ENCODE measurements at places on chromosomes 3 and 15.

GRCh38 chr15:44194323-44195150 lies 534 bp downstream of the FRMD5 start:
- DNase-seq = peak; percentile 20

- no peak for DNase-seq
These were observed 92.4 kb upstream of the CGNL1 start for GRCh38 chr15:57283774-57284503.

DNA sequence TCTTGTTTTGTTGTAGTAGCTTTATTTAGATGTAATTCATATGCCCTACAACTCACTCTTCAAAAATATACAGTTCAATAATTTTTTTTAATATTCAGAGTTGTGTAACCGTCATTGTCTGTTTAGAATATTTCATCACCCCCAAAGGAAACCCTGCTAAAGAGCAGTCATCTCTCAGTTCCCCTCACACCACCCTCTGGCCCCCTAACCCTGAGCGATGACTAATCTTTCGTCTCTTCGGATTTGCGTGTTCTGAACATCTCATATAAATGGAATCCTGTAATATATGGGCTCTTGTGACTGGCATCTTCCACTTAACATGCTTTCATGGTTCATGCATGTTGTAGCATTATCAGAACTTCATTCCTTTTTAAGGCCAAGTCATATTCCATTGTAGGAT lies 183.8 kb downstream of the ATG7 start:
- no peak for DNase-seq

- no peak for DNase-seq
These were observed 71.8 kb downstream of the DTWD1 start for GRCh38 chr15:49692514-49693090.

GRCh38 chr15:94047566-94047965 lies 183.8 kb upstream of the MCTP2 start:
- DNase-seq = no peak

DNA sequence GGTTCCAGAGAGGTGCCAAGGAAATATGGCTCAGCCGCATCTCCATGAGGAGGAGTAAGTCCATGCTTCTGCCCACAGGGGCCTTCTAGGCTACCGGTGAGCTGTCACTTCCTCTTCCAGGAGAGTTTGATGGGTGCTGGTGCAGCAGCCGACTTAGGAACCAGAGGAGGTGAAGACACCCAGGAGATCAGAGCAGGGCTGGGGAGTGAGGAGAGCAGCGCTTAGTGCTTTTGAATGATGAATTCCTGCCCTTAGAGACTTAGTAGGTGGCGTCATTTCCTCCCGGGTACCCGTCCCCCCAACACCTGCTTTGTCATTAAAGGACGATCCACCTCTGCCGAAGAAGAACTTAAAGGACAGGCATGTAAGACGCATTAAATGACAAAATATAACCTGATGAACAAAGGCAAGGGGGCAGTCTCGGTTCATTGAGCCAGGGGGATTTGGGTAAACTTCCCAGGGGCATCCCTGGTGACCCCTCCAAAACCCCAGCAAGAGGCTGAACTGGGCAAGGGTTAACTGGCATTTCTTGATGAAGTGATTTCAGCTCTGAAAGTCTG lies 67.6 kb downstream of the HES1 start:
- DNase-seq = no peak

DNA sequence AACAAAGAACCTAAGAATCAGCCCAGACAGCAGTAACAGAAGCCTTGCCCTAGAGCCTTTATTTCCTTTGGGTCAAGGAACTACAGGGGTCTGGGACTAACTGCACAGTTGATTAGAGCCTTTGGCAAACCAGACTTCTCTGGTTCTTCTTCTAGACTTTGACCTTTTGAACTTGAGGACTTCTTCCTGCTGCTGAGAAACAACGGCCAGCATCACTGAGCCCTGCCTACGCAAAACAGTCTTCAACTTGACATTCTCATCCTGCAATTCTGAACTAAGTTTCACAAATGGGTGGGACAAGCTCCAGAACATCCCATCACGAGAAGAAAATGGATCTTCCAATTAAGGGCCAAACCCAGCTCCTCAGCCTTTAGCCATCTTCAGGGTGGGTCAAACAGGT lies 31.4 kb downstream of the CMTM6 start:
- no peak for DNase-seq

DNA sequence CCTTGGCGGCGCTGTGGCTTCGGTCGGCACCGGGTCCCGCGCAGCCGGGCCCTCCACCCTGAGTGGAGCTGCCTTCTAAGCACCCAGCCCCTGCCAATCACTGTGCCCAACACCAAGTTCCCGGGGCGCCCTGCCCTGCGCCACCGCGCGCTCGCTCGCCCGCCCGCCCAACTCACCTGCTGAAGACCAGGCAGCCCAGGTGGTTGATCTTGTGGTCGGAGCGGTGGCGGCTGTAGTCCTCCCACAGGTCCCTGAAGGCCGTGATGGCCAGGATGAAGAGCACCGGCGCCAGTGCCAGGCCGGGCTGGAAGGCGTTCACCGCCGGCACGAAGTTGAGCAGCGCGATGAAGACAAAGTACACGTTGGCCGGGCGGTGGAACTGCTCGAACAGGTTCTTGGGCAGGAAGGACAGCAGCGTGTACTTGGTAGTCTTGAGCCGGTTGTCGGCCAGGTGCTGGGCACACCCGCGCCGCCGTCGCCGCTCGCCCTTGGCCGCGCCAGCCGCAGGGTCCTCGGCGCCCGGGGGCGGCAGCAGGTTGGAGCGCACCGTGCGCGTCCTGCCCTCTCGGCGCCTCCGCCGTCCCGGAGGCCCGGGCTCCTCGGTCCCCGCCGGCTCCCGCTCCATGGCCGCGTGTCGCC lies 536 bp downstream of the ATP10A start:
- no peak for DNase-seq

GRCh38 chr3:25019506-25019905 lies 408.6 kb upstream of the RARB start:
- no peak for DNase-seq

- no peak for DNase-seq
These were observed 381.2 kb downstream of the GABRG3 start for GRCh38 chr15:27352136-27352535.

All from D721Med (cell line).